ENCODE measurements at places on chromosomes 2 and 18. TPM values are rescaled to one million over a fixed set of nuclear protein-coding genes. Genes with fewer than 3 reads are reported as not detected.
A peak's percentile ranks its signal among the peaks of the same experiment; 100 is the strongest.

TTLL4 gene
- total RNA-seq, result 13.7 TPM

CNGA3 gene
- not detected for total RNA-seq

CDH19 gene
- not detected for total RNA-seq

LCT gene
- total RNA-seq, result 0.40 TPM

BMP10 gene
- not detected for total RNA-seq

SERPINB3 gene
- total RNA-seq, result not detected

EN1 gene
- total RNA-seq, result 1.8 TPM

DNA sequence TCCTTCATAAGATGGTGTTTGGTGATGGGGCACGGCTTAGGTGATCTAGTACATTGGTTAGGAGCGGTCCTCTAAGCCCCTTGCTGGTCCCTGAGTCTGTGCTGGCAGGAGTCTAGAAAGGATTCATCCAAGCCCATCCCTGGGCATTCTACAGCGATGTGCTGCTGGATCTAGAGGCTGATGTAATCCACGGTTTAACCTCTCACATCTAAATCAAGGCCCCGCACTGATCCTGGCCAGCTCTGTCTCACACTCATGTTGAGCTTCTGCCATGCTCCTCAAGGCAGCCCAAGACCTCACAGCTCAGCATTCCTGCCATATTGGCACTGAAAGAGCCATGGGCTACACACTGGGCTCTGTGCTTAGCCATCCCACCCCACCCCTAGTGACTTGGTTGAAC lies 664.8 kb downstream of the STK39 start:
- DNase-seq, result peak; percentile 2

- peak; percentile 52 for DNase-seq
These were observed 3.9 kb upstream of the WDSUB1 start for GRCh38 chr2:159290289-159290907.

- no peak for DNase-seq
These were observed 8.0 kb upstream of the SF3B1 start for GRCh38 chr2:197442857-197443256.

DNA sequence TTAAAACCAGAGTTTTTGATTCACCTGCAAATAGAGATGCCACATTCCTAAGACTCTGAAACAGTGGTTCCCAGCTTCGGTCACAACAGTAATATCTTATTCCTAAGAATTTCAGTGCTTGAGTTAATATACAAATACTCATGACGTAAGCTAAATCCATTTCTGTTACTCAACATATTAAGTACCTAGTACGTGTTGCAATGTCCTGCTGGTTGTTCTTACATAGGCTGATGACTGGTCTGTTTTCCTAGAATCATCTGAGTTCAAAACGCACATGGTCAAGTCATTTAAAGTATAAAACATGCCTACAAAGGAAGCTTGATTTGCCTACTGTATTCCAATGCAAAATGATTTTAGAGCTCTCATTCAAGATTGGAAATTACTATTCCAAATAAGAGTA lies 7.2 kb downstream of the NCL start:
- no peak for DNase-seq

GRCh38 chr2:62698653-62699052 lies 6.9 kb upstream of the EHBP1 start:
- no peak for DNase-seq

DNA sequence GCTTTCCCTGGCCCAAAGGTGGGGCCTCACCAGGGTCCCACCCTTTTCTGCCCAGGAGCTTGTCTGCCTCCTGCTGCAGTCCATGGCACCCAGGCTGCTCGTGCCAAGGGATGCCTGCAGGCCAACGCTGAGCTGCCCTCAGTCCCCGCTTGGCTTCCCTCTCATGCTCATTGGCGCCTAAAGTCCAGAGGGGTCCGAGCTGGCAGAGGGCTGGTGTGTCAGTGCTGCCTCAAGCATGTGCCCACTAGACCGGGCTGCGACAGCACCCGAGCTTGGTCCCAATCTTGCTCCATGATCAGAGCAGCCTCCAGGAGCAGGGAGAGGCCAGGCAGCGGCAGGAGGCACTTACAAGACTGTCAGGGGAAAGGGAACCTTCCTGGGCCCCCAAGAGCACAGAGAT lies 287.0 kb downstream of the ICOS start:
- no peak for DNase-seq

DNA sequence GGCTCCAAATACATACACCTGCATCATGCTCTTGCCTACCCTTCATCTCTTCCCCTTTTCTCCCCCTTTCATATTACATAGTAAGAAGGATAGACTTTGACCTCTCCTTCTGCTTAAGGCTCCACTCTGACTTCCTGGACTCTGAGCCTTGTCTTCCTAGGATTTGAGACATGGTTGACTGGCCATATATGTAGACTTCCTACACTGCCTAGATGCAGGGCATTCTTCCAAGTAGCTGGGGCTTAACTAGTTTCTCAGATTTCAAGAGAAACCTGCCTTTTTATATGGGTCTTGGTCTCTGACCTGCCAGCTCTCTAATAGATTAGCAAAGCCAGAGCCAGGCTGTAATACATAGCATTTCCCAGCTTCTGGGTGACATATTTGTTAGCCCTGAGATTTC lies 35.4 kb upstream of the CYP26B1 start:
- no peak for DNase-seq

GRCh38 chr2:136328207-136328795 lies 210.4 kb upstream of the CXCR4 start:
- no peak for DNase-seq

DNA sequence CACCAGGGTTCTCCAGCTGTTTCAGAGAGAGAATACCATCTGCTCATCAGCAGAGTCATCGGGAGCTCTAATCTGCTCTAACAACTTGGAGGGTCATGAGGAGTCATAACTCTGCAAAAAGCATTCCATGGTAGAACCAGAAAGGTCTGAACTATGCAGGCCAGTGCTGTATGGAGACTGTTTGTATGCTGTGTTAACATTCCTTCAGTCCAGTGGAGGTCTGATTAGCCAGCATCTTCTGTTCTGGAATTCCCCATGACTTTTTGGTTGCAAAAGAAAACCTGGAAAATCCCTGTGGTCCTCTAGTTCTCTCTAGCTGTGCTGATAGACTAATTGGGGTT lies 9.4 kb upstream of the ITGB6 start:
- DNase-seq, result peak; percentile 90

GRCh38 chr2:17518212-17519154 lies at the start of gene RAD51AP2:
Gene RAD51AP2, minus strand, starts transcription at chr2:17518440. Its CDS starts 25 bp downstream, at chr2:17518415.
- peak; percentile 92 for DNase-seq
